ENCODE measurements at places on chromosomes 3 and 15.

DNA sequence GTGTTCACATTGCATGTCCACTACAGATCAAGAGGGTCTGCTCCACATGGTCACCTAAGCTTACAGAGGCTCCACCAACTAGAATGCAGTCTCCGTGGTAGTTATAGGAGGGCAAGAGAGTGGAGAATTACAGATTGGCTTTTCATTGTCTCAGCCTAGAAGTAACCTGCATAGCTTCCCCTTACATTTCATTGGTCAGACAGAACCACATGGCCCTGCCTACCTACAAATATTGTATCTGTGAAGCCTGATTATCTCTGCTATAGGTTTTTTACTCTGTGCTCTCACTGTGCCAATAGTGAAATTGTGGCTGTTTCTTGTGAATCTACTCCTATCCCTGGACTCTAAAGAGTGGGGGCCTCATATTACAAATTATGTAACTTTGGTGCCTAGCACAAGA is 2.5 kb upstream of the TLNRD1 start:
- DNase-seq: no peak

GRCh38 chr3:184334470-184335158 is 2.8 kb upstream of the FAM131A start:
- peak; percentile 76 for DNase-seq

DNA sequence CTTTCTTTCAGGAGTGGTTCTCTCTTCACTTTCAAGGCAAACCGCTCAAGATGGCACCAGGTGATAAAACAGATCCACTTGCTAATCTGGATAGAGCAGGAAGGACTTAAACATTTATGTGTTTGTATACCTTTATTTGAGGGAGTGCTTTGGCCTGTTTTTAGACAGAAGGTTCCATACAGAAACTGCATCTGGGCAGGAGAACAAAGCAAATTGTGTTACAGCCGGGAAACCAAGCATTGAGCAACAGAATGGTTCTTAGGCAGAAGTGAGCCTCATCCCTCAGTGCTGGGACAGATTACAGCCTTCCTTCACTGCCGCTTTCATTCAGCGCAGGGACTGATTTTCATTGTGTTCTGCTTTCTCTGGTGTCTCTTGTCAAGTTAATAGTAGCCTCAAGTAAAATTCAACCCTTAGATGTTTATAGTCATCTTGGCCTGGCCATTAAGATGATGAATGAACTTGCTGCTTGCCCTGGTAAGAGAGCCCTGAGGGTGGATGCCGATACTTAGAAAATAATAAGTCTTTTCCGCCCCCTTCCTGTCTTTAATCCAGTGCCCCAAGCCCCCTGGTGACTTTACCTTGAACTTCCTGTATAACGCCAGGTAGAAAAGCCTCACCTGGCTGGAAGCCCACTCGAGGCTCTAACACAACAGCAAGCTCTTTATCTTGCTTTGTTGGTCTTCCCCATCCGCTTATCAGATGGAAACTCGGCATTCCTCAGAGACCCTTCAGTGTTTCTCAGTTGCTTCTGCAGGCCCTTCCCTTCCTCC is 168.0 kb upstream of the CTDSPL start:
- no peak for DNase-seq

DNA sequence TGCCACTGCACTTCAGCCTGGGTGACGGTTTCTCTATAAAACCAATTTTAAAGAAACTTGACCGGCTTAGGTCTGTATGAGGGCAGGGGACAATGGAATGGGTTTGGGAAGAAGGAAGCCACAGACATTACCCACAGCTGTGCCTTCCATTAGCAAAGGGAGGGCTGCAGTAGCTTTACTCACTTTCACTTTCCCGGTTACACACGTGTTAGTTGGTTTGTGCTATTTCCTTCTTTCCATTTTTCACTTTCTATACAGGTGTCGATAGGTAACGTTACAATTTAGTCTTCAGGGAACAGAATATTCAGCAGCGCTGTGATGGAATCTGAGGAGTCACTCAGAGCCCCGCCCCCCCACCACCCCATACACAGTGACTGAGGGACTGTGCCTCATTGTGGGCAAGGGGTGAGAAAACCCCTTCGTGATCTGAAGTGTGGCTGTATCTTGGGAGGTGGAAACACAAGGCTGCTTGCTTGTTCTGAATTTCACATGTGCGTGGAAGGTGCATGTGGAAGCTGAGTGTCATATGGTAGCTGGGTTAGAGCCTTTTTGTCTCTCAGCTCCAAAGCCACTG is 44.8 kb upstream of the RPL32 start:
- no peak for DNase-seq

GRCh38 chr3:183980403-183980802 is 37.3 kb downstream of the ABCC5 start:
- DNase-seq: no peak

DNA sequence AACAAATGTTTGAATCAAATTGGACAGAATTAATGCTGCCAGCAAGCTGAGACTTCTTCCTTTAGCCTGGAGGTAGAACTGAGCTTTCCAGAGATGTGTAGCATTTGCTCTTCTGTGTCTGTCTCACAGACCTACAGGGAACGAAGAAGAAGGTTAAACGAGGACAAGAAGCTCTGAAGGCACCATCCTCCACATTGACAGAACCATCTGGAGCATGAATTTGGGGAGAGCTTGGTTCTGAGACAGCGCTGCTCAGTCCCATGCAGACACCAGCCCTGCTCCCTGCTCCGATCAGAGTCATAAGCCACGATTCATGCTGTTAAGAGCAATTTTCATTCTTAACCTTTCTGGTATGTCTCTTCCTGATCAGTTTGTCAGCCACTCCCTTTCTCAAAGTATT is 7.7 kb upstream of the KY start:
- no peak for DNase-seq
